ENCODE measurements at places on chromosomes 2 and 18.

DNA sequence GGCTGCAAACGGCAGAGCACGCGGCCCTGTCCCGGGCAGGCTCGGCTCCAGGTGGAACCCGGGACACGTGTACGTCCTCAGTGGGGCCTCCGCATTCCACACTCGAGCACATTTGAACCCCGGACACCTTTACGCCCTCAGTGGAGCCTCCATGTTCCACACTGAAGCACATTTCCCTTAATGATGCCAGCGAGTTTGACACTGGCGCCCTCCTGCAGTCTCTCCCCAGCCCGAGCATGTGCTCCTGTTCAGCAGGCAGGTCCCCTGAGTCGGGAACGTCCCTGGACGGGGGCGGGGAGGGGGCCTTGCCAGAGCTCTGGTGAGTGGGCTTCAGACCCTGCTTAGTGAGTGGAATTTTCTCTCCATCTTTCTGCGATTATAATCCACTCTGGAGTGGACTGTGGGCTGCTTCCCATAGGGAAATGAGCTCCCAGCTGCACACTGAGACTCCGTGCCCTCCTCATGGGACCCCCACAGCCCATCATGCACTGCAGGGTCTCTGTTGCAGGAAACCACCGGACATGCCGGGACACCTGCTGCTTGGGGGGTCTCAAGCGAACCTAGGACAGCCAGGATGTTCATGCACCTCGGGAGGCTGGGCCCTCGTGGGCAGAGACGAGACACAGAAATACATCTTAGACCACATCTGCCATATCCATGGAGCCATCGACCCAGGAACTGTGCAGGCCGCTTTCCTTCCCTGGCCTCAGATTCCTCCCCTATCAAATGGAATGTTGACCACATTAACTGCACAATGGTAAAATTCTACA lies 70.3 kb upstream of the SNTG2 start:
- no peak for DNase-seq

GRCh38 chr18:46675112-46675511 lies 18.1 kb upstream of the LOXHD1 start:
- no peak for DNase-seq

DNA sequence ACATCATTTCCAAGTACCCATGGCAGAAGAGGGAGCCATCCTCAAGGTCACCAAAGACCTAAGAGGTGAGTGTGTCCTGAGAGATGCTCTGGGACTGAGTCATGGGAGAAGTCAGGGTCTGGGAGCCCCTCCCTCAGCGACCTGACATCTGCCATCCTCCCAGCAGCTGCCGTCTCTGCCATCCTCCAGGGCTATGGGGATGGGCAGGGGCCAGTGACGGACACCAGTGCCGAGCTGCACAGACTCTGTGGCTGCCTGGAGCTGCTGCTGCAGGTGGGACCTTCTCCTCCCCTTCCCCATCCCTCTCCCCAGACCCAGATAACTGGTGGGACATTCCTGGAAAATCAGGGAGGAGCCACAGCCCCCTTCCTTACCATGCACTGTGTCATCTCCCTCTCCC lies 1.5 kb downstream of the RUFY4 start:
- no peak for DNase-seq

DNA sequence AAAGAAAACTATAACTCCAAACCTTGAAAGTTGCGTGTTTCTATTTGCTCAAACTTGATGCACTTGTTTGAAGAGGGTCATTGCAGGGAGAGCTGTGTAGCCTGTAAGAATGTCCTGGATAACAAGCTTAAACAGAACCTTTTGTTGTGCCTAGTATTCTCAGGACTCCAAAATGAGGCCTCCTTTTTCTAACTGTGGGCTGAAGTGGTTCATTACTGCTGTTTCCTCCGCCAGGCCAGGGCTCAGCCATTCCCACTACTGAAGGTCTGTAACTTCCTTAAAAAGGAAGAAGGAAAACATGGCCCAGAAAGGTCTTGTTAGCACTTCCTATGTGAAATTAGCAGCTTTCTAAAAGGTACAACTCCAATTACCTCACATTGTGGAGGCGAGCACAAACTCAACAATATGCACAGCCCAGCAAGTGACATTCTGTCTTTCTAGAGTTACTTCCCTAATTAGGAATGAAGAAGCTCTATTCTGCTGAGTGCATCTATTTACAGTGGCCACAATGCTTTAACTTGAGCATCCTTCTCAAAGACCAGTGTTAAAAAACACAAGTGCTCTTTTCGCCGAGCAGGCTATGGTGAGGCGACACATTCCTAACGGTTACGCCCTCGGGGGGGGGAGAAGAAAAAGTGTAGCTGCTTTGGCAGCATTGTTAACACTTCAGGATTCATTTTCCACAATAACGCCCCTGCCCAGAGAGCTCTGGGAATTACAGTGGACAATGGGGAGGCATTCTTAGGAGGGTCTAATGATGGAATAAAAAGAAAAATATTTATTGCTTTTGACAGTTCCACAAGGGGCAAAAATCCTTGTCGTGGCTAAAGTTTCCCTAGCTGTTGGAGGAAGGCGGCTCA lies 136.9 kb upstream of the SIX3 start:
- no peak for DNase-seq

GRCh38 chr2:127536707-127537541 lies 1.4 kb downstream of the MYO7B start:
- DNase-seq, result no peak

DNA sequence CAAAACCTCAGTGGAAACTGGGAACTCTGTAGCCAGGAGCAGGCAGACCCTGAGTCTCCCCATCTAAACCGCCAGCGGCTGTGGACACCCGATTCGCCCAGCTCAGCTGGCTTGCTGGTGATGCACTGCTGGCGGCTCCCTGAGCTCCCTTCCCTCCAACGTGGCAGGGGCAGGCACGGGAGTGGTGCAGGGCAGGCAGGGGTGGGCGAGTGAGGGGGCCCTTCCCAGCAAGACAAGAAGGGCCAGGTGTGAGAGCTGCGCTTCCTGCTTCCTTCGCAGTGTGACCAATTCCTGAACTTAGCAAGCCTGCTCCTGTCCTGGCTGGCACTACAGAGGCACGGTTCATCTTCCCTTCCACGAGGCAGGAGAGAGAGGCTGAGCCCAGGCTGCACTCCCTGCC lies 12.3 kb upstream of the SEMA4C start:
- DNase-seq, result no peak

- no peak for DNase-seq
These were observed 108.1 kb upstream of the CD302 start for GRCh38 chr2:159905926-159906714.

DNA sequence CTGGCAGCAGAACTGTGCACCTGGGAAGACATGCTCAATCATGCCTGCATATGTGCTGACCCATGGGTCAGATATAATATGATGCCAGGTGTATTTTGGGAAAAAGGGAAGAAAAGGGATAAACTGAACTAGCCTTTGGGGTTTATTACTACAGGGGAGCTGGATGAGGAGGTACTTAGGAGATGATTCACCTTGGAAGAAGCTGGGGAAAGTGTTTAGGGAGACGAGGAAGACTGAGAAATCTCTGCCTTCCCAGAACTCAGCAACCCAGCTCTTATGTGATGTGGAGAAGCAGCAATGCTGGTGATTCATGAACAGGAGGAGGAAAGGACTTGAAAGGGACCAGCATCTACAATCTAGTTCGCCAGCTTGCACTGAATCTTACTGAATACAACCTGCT lies 110.2 kb downstream of the BARD1 start:
- no peak for DNase-seq

GRCh38 chr2:128158176-128158575 lies 67.2 kb downstream of the UGGT1 start:
- DNase-seq, result no peak

GRCh38 chr2:95082477-95082876 lies 39.1 kb downstream of the MRPS5 start:
- no peak for DNase-seq

GRCh38 chr2:187468262-187468661 lies 20.2 kb upstream of the CALCRL start:
- DNase-seq, result no peak

- no peak for DNase-seq
These were observed 44.8 kb downstream of the KCMF1 start for GRCh38 chr2:85015653-85016360.

DNA sequence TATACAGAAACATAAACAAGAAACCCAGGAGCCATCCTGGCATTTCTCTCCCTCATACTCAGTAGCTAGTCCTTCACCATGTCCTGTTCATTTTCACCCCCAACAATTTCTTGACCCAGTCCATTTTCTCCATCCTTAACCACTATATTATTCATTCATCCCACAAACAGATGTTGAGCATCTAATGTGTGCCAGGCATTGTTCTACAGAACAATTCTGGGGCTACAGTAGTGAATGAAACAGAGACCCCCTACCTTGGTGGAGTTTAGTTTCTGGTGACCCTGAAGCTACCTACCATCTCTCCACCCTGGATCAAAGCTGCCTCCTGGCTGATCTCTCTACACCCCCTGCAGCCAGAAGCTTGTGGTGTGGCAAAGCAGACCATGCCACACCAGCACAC lies 27.5 kb upstream of the BZW1 start:
- DNase-seq, result no peak

DNA sequence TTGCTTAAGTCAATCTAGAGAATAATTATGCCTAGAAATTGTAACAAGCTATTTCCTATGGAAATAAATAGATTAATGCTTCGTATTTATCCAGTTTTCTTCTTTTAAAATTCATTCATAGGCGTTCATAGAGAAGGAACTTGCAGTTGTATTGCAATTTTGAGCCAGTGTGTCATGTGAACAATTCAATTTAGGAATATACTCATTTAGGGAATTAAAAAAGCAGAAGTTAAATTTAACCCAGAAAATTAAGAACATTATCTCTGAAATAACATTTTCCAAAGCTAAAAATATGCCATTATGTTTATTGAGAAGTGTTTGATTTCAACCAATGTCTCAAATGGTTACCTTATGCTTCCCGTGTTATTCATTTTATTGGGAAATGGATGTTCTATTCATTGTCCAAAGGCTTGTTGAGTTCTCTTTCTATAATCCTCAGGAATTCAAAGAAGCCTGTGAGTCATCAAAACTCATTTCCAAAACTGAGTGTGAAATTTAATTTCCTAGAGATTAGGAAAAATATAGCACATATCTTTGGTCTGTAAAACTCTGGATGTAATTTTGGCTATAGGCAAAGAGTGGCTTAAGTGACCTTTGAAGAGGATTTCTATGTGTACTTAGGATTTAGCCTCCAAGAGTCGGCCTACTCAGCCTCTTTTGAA lies 99.7 kb downstream of the SLC8A1 start:
- DNase-seq, result no peak

DNA sequence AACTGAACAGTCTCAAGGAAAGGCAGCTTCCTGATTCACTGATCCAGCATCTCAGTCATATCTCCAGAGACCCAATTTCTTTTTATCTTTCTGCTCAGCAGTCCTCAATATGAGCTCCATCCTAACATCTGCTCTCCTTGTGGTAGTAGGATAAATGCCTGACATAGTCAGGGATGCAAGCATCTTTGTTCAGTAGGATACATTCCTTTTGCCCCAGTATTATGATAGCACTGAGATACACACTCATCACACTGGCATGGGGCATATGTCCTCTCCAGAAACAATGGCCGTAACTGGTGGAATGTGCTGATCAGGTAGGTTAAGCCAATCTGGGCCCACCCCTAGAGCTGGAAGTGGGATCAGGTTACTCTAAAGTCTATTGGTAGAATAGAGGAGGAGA lies 207.2 kb downstream of the ETAA1 start:
- no peak for DNase-seq

DNA sequence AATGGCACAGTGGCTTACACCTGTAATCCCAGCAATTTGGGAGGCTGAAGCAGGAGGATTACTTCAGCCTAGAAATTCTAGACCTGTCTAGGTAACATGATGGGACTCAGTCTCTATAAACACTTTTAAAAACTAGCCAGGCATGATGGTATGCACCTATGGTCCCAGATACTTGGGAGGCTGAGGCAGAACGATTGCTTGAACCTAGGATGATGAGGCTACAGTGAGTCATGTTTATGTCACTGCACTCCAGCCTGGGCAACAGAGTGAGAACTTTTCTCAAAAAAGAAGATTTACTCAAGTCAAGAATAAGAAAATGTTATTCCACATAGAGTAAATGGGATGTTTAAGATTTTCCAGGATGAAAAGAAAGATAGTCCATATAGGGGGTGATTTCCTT lies 158.6 kb downstream of the HNMT start:
- DNase-seq, result peak; percentile 22

- no peak for DNase-seq
These were observed 18.1 kb downstream of the CCDC141 start for GRCh38 chr2:179031731-179032408.

DNA sequence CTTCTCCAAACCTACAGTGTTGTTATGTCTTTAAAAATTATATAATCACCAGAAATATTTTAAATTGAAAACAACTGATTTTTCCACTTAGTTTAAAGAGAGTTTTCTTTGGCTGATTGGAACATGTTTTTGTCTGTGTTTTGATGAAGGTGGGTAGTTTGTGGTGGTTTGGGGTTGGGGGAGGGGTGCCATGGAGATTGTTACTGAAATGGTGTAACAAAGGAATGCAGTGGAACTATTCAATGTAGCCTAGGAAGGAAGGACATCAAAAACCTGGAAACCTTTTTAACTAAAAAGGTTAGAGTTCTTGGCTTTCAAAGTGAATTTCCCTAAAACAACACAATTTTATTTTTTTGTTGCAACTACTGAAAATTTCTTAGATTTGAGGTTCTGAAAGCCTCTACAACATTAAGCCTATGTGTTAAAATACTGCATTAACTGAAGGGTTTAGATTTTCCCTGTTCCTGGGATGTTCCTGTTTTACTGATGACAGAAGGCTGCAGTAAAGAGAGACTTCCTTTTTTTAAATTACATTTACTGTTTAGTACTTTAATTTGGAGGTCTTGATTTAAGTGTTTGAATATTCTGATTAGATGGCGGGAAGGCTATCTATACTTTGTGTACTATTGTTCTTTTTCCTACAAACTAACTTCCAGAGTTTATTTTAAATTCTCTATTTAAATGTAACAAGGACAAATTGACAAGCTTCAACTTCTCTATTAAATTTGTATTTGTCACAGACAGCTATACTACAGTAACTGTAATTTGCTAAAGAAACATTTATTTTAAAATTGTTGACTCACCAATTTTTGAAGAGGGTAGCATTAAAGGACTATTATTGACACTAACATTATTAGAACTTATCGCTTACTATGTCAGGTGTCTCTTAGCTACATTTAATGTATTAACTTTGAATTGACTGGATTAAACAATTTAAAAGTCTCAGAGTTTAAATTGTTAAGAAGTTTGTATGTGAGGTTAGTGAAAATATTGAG lies 87.7 kb downstream of the LIMS1 start:
- peak; percentile 30 for DNase-seq

DNA sequence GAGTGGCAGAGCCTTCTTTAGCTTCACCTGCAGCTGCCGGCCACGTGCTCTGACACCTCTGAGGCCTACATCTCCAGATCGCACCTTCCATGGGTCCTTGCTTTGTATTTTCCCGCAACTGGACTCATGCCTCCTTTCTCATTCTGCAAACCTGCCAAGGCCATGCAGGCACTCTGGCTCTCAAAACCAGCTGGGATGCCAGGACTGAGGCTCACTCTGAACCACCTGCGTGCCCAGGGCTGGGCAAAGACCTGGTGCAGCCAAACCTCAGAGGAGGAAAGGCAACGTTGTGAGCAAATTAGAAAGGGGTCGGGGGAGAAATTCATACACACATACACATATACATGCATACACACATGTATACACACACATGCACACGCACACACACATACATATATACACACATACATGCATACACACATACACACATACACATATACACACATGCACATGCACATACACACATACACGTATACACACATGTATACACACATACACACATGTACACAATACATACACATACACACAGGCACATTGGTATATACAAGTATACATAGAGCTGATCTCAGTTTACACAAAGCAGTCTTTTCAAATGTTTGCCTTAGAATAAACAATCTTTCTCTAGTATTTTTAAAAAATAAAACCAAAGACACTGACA lies 125.2 kb downstream of the RTP5 start:
- no peak for DNase-seq
